Amniotic epithelial cell (primary cell): ENCODE measurements at places on chromosomes 7 and 10.
A peak's percentile ranks its signal among the peaks of the same experiment; 100 is the strongest.

DNA sequence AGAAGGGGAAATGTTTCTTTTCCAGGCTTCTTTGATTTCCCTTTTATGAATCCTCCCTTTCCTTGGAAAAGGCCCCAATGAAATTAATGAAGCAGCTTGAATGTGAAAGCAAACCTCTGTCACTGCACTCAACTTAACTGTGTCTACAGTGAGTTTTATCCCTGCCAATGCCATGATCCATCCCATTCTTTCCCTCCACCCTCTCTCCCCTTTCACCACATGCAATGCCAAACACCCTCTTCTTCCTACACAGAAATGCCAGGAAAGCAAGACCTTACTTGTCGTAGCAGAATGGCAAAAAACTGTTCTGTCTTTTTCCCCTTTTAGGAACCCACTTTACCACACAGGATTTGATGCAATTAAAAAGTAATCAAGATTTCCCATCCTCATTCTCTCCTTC lies 47.3 kb upstream of the TRIL start:
- no peak for DNase-seq

DNA sequence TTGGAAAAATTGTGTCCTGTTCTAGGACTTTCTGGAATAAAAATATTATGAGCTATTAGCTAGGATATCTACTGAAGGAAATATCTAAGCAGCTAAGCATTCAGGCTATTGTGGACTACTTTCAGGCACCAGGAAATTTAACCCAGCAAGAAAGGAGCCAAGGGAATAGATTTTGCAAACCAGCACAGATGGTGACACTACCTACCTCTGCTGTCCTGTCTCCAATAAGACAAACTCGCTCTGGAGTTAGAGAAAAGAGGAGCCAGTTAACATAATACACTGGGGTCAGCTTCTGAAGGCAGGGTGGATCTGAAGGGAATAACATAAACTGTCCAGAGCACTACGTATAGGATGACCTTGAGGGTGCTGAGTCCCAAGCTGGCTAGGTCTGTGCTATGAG lies 223.7 kb upstream of the PRSS58 start:
- DNase-seq, result no peak

- no peak for DNase-seq
Measured at GRCh38 chr7:48158404-48158803, 12.9 kb upstream of the ABCA13 start.

- no peak for DNase-seq
Measured at GRCh38 chr7:139946533-139946932, 116.2 kb downstream of the PARP12 start.

DNA sequence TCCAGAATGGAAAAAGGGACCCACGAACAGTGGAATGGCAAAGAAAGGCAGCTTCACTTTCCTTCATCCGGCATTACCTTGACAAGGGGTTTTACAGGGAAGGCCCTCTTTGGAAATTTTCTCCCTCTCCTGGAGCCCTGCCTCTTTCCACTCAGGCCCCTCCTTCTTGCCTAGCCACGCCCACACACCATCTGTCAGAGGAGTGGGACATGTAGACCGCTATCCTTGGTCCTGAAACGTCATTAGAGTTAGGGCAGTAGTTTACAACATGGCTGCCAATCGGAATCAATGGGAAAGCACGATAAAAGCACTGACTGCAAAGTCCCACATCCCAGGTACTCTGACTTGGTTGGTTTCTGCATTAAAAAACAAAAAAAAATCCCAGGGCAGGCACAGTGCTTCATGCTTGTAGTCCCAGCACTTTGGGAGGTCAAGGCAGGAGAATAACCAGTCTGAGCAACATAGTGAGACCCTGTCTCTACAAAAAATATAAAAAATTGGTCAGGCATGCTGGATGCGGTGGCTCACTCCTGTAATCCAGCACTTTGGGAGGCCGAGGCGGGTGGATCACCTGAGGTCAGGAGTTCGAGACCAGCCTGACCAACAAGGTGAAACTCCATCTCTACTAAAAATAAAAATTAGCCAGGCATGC lies 96.4 kb downstream of the MARCHF5 start:
- peak; percentile 78 for DNase-seq

DNA sequence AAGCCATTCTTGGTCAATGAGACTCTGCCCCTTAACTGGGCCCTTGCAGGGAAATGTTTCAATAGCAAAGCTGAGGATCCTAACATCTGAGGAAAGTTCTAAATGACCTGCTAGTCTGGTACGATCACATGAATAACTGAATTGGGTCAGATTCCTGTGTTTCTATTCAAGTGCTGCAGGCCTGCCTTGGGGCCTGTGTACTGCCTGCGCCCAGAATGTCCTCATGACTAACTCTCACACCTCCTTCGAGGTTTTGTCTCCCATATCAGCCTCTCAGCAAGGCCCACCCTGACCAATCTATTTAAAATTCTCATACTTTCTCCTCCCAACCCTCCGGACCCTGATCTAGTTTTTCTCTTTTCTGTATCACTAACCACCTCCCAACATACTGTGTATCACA lies 4.4 kb downstream of the JAZF1 start:
- peak; percentile 37 for DNase-seq

GRCh38 chr10:98383869-98384268 lies 31.1 kb downstream of the PYROXD2 start:
- no peak for DNase-seq

DNA sequence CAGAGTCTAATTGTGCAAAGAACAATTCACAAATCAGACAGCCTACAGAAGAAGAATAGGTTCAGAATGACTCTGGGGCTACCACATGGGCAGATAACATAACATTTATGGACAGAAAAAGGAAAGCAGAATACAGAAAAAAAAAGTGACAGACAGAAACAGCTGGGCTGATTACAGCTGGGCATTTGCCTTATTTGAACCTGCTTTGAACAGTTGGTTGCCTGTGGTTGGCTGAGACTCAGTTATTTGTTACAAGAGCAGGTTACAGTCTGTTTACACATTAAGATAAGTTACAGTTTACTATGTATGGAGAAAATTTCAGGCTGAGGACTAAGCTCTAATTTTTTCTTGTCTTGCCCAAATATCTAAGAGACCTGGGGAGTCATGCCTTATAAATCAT lies 327.2 kb downstream of the GALNT17 start:
- no peak for DNase-seq

DNA sequence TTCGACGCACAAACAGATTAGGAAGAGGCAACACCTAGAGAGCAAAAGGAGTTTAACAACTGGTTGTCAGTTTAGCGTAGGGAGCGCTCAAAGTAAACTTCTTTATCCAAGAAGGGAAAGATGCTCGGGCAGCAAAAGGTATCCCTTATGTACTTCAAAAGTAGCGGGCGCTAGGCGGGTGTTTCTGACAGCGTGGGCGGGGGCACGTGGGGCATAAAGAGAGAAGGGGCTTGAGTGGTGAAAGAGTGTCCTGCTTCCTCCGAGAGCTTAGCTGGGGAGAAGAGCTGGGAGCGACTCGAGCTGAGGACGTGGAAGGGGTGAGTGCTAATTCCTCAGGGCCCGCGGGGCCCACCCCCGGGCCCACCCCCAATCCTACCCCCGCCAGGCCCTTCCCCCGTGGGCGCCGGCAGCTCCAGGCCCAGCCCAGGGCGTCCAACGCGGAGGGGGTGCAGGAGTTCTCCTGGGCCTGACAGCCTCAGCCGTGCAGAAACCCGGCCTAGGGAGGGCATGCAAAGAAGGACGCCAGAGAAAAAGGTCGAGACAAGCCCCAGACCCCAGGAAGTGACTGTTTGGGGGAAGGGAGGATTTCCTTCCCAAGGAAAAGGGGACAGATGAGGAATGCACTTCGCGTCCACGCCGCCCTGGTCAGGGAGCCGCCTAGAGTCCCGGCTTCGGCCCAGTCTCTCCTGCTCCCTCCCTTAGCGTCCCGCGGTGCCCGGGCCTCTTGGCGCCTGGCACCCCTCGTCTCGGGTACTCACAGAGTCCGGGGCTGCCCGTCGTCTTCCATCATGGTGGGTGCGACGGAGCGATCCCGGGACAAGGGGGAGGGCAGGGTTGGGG lies 868 bp downstream of the TIAL1 start:
- DNase-seq, result peak; percentile 32

- no peak for DNase-seq
Measured at GRCh38 chr10:7409732-7410168, 1.1 kb downstream of the SFMBT2 start.

GRCh38 chr7:70717553-70718329 lies 414.2 kb upstream of the GALNT17 start:
- no peak for DNase-seq

GRCh38 chr7:70674571-70675010 lies 457.4 kb upstream of the GALNT17 start:
- no peak for DNase-seq

DNA sequence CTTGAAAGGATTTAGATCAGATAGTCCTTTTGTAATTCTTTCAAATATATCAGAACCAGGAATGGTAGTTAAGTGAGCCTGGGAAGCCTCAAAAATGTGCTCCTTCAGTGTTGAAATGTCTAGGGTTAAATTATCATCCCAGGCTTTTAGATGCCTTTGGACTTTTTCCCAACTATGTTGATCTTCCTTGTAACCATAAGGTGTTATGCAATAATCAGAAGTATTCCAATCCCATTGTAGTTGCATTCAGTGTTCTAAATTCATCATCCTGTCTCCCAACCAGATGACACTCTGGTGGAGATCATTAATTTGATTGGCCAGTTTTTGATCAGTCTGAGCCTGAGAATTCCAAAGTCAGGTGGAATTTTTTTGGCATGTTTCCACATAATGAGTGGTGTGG lies 35.1 kb upstream of the AKR1C2 start:
- DNase-seq, result peak; percentile 33

GRCh38 chr10:106795619-106796018 lies 368.9 kb downstream of the SORCS1 start:
- no peak for DNase-seq

GRCh38 chr10:132616996-132617736 lies 79.6 kb downstream of the INPP5A start:
- DNase-seq, result peak; percentile 25

DNA sequence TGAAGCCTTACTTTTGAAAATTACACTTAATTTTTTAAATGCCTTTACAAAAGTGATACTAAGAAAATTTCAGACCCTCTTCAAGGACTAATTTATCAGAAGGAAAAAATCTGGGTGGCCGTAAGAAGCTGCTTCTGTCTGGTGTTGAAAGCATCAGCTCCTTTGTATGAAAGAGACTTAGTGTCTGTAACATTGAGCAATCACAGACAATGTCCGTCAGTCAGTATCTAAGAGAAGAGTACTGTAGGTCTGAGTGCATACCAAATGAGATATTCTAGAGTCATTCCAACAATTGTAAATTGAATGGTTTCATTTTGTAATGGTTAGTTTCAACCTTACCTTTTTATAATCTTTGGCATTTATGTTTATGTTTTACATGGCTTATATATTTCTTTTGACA lies 11.1 kb upstream of the MDFIC start:
- DNase-seq, result peak; percentile 92

DNA sequence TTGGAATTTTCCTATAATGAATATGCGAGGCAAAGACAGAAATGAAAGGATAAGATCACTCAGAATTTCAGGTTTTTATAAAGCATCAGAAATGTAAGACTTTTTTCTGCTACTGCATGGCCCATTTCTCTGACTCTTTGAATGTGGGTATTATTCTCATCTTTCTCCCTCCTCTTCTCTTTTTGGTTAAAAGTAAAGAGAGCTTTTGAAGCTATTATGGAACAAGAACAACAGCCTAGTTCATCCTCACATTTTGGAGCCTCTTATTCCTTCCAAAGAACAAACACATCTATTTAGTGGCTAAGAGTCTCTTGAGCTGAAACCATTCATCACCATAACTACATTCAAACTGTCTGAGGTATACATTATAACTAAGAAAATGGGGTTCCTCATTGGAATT lies 19.4 kb upstream of the ATRNL1 start:
- DNase-seq, result no peak

DNA sequence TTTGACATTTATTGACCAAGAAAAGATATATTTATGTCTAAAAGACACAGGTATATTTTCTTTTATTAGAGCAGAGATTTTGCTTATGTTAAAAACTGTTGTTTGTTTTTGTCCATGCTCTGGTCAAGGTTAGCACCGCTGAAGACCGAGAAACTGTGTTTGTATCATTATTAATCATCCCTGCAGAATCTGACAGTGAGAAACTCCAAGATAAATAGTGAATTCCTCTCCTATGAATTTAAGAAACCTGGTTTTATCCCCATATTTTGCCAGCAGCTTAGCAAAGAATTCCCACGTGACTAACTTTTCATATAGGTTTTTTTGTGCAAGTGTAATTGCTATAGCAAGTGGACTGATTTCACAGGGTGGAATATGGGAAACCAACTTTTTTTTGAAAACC lies 77.6 kb downstream of the FRMD4A start:
- peak; percentile 9 for DNase-seq

- DNase-seq, result peak; percentile 16
Measured at GRCh38 chr7:127874951-127875608, 156.2 kb downstream of the LRRC4 start.

DNA sequence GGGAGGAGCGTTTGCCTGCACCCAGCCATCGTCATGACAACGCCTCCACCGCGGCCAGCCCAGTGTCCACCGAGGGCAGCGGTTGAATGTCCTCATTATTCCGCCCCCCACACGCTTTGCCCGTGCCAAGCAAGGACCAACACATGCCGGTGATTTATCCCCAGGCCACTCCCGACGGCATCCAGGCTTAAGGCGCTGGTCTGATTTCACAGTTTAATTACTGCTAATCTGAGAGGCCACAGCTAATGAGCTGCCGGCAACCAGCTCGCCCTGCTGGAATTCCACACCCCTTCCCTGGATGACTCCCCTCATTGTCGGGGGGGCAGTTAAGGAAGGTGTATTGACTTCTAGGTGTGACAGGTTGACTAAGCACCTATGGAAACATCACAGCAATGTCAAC lies 432.3 kb downstream of the DNAJB6 start:
- DNase-seq, result no peak

DNA sequence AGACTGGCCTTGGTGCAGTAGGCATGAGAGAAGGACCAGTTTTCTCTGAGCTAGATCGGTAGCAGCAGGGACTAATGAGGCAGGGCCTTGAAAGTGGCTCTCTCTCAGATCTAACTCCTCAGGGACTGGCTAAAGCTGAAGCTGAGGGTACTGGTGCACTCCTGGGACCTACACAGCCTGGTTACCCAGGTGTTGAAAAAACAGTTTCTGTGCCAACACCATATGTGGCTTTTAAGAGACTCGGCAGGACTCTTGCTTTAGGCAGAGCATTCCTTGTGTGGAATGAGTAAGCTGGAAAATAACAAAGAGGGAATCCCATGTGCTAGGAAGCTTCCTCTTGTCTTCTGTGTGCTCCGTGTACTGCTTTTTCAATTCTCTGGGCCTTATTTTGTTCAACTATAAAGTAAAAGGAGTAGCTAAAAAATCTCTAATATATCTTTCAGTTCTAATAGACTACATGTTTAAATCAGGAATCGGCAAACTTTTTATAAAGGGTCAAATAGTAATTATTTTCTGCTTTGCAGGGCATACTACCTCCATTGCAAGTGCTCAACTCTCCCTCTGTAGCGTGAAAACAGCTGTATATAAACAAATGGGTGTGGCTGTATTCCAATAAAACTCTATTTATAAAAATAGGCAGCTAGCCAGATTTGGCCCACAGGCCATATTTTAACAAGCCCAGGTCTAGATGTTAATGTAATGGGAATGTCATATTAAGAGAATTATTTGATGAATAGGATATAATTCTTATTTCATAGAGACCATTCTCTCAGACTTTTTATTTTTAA lies 186.1 kb upstream of the KAT6B start:
- DNase-seq, result no peak
